ENCODE measurements at places on chromosomes 1 and 21.

DNA sequence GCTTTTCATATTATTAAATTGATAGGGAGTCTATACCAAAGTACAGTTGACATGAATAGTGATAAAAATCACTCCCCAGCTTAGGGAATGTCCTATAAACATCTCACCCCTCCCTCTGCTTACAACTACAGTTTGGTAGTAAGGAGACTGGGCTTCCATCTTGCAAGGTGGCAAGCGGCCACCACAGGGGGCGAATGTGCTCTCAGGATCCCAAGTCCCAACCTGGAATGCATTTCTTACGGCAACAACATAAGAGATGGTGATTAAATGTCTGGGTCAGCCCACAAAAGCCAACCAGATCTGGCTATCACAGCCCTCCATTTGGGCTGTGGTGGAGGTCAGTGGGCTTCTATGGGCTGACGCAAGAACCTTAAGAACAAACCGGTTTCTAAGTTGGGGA is 68.0 kb downstream of the SMYD2 start:
- no peak for DNase-seq

GRCh38 chr21:14825514-14825974 is 239.3 kb downstream of the NRIP1 start:
- no peak for DNase-seq

DNA sequence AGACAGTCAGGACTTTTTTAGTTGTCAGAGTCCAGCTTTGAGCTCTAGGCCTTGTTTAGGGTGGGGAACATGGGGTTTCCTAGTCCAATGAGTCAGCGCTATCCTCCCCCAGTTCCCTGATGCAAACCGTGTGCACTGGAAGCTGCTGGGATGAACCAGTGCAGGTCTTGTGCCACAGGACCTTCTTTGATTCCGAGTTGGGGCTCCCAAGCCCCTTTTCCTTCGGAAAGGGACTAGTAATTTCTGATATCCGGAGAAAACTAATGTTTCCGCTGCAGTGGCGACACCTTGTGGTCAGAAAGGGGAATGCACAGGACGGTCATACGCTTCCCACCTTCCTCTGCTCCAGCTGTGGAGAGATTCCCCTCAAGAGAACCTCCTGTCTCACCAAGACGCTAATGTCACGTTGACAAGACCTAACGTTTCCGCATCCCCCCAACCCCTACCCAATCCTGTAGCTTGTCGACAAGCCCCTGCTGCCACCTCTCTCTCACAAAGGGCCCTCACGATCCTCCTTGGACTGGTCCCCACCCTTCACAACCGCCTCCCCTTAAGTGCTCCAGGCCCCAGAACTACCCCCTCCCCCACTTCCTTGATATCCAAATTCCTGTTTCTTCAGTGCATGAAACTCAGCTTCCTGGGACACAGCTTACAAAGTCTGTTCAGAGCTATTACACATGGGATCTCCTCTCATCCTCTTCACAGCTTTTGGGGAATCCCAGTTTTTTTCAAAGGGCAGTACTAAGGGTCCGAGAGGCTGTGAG is 30.9 kb downstream of the GPA33 start:
- DNase-seq: peak; percentile 52

- DNase-seq: no peak
These were observed 113.4 kb upstream of the F3 start for GRCh38 chr1:94654919-94655318.

DNA sequence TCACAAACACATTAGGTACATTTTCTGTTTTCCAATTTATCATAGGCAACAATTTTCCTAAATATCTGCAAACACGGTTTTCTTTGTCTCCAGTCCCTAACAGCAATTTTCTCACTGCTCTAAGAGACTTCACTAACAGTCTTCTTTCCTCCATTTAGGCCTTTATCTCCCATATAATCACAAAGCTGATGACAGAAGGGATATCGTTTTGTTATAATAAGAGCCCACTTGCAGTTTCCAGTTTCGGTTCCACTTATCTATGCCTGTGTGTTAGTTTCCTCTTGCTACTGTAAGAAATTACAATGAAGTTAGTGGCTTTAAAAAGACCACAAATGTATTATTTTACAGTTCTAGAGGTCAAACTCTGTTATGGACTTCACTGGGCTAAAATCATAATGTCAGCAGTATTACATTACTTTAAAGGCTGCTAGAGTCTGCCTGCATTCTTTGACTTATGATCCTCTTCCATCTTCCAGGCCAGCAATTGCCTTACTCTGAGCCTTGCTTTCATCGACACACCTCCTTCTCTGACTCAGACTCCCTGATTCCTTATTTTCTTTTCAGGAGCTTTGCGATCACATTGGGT is 549.3 kb downstream of the NCAM2 start:
- DNase-seq: peak; percentile 1

DNA sequence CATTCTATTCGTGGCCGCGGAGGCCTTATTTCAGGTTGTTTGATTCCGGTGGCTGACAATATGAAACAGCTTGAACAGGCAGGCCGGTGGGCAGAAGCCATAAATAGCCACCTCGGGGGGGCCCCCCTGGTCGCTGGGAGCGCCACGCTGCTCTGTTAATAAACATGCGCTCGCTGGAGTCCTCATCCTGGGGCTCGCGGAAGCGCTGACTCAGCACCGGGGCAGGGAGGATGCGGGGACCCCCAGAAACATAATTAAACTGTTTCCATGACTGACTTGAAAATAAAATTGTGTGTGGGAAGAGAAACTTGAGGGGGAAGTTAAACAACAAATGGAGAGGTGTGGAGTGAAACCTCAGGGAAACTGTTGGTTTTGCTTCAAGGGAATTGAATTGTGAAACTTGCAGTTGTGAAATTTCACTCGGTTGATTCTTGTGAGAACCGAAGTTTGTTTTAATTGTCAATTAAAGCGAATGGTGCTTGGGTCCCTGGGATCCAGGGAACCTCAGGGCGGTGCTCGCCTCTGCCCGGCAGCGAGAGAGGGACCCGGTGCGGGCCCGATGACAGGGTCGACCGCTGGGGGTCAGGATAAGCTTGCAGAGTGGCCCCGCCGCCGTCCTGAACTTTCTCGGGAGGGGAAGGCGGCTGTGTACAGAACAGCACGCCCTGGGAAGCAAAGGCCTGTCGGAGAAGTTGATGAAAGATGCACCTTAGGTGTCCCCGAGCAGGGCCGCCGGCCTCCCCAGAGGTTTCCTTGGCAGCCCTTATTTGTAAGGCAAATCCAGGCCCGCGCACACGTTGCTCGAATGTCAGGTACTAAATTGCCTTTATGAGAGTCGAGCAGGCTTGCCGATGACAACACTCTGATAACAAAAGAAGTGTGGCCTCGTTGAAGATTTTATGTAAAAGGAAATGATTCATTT is 176.9 kb upstream of the LMO4 start:
- DNase-seq: peak; percentile 71

- peak; percentile 68 for DNase-seq
These were observed 172.0 kb upstream of the CAMK1G start for GRCh38 chr1:209411491-209411929.

- DNase-seq: no peak
These were observed 49.6 kb downstream of the ZFYVE9 start for GRCh38 chr1:52191395-52191965.

DNA sequence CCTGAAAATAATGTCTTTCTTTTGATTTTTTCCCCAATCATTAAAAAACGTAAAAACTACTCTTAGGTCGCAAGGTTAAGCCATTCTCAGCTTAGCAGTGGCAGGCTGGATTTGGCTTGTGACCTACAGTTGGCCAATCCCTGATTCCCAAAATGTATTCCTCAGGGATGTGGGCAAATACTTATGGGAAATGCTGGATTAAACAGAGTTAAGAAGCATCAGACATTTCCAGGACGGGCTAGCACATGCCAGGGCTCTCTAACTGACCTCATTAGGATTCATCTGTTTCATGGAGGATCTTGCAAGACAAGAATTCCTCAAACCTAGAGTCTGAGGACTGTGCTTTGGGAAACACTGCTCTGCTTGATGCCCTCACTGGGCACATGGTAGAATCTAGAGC is 982 bp upstream of the IL24 start:
- DNase-seq: no peak

GRCh38 chr1:156368889-156369684 is at the start of gene RHBG:
RHBG (plus strand) TSS chr1:156369211; CDS start chr1:156369250, 39 bp downstream.
- no peak for DNase-seq

All from fibroblast of skin of right biceps (primary cell).